A375 (cell line): ENCODE measurements at places on chromosomes 16 and 17. TPM values are rescaled to one million over a fixed set of nuclear protein-coding genes. Genes with fewer than 3 reads are reported as not detected.

The CTRB2 gene
- total RNA-seq: 0.26 TPM in 1 of 2 replicates, not detected in the other

The P2RX1 gene
- total RNA-seq: 0.34 TPM in 1 of 2 replicates, not detected in the other

The SHCBP1 gene
- 26.5 and 35.2 TPM in 2 replicates for total RNA-seq

The AARS1 gene
- 296 and 303 TPM in 2 replicates for total RNA-seq

The TP53TG3C gene
- total RNA-seq: 0.90 and 1.1 TPM in 2 replicates

The OR3A2 gene
- total RNA-seq: 0.75 and 1.8 TPM in 2 replicates

The KRT9 gene
- total RNA-seq: 2.2 and 2.6 TPM in 2 replicates

The PTX4 gene
- not detected in 2 replicates for total RNA-seq

The CLDN9 gene
- total RNA-seq: not detected in 2 replicates

The ADAP2 gene
- 0.80 TPM in 1 of 2 replicates, not detected in the other for total RNA-seq

The GLP2R gene
- 0.26 and 0.80 TPM in 2 replicates for total RNA-seq

The TIGD7 gene
- total RNA-seq: 5.0 and 6.7 TPM in 2 replicates

The CAPNS2 gene
- 1.2 and 2.7 TPM in 2 replicates for total RNA-seq

The GP2 gene
- total RNA-seq: not detected in 2 replicates

The SLC16A11 gene
- not detected in 2 replicates for total RNA-seq

The IRX3 gene
- total RNA-seq: 8.7 and 10.0 TPM in 2 replicates

The MYH1 gene
- not detected in 2 replicates for total RNA-seq

The TPPP3 gene
- total RNA-seq: 0.64 and 1.7 TPM in 2 replicates

The SCPEP1 gene
- total RNA-seq: 26.8 and 34.1 TPM in 2 replicates

The TNP2 gene
- total RNA-seq: not detected in 2 replicates

The SNAI3 gene
- total RNA-seq: 0.16 TPM in 1 of 2 replicates, not detected in the other

The RAMP2 gene
- total RNA-seq: not detected in 2 replicates

The ABCA5 gene
- 4.1 and 4.7 TPM in 2 replicates for total RNA-seq

The UBE2I gene
- 87.7 and 92.0 TPM in 2 replicates for total RNA-seq
